ENCODE measurements at places on chromosomes 7 and 10.

GRCh38 chr7:131284702-131285419 lies 42.8 kb upstream of the MKLN1 start:
- no peak overlapping the region for H3K27ac ChIP-seq
- no peaks in the 10 kb centered on the region for H3K36me3 ChIP-seq
- no peak overlapping the region for H3K4me3 ChIP-seq
- no peaks in the 10 kb centered on the region for H3K27me3 ChIP-seq
- H3K4me1 ChIP-seq = no peaks in the 10 kb centered on the region

- H3K27me3 ChIP-seq = no peaks in the 10 kb centered on the region
- H3K36me3 ChIP-seq = no peaks in the 10 kb centered on the region
- DNase-seq = no peak
Observed at GRCh38 chr7:19094598-19095352, 22.7 kb downstream of the TWIST1 start.

DNA sequence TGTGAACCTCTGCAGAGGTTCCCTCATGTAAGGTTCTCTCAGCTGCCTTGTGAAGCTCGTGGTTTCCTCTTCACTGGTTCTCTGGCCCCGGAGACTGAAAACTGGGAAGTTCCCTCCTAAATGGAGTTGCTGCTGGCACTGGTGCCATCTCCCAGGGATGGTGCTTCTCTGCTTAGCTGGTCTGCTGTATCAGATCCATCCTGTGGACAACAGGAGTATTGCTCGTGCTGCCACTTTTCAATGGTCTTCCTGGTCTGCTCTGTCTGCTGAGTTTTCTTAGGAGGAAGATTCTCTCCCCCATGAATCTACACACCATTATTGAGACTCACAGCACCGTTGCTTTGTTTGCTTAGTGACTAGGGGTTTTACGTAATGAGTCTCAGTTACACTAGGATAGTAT lies 247.8 kb downstream of the OTUD1 start:
- H3K27ac ChIP-seq = no peak overlapping the region
- no peak overlapping the region for H3K4me3 ChIP-seq
- H3K36me3 ChIP-seq = no peaks in the 10 kb centered on the region
- peaks cover 2% of the 10 kb centered on the region for H3K27me3 ChIP-seq
- H3K4me1 ChIP-seq = no peaks in the 10 kb centered on the region
- DNase-seq = no peak

- no peak overlapping the region for H3K4me3 ChIP-seq
- H3K36me3 ChIP-seq = no peaks in the 10 kb centered on the region
Observed at GRCh38 chr10:103333934-103334520, 16.9 kb downstream of the PCGF6 start.

- H3K4me3 ChIP-seq = no peak overlapping the region
- peak overlapping the region; percentile 75 for H3K27ac ChIP-seq
- no peak for DNase-seq
Observed at GRCh38 chr10:69715899-69716606, 85.7 kb upstream of the COL13A1 start.

DNA sequence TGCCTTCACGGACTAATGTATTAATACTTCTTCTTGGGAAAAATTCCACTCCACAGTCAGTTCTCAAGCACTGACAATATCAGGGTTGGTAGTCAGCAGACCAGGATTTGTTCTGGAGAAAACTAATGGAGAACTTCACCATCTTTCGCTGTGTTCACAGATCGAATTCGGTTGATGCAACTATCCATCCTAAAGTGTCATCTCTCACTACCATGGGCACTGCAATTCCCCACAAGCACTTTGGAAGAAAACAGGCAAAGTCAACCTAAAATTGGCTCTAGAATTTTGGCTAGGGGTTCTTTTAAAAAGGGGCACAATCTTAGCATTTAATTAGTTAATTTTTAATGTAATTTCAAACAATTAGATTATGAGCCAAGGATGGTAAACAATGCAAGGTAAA lies 164.4 kb downstream of the HGF start:
- no peak overlapping the region for H3K27ac ChIP-seq
- DNase-seq = no peak
- H3K4me1 ChIP-seq = no peaks in the 10 kb centered on the region
- no peaks in the 10 kb centered on the region for H3K36me3 ChIP-seq

DNA sequence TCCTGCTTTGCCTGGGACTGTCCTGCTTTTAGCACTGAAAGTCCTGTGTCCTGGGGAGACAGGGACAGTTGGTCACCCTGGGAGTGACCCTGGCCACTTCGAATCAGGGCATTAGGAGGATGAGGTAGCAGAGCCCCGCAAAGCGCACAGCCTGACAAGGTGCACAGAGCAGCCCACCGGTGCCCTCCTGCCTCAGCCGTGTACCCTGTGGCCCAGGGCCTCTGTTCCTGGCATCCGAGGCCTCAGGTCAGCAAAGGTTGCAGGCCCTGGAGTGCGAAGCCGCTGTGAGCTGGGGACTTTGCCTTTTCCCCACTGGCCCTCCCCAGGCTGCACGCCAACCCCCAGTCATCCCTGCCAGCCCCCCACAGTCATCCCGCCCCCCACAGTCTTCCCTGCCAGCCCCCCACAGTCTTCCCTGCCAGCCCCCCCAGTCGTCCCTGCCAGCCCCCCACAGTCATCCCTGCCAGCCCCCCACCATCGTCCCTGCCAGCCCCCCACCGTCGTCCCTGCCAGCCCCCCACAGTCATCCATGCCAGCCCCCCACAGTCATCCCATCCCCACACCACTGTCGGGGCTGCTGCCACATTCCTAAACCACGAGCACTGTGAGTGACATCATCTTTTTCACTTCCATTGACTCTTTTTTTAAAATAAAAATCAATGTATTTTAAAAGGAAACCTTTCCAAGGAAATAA lies 91.8 kb downstream of the RGS10 start:
- no peak for DNase-seq
- H3K36me3 ChIP-seq = no peaks in the 10 kb centered on the region
- H3K27me3 ChIP-seq = no peaks in the 10 kb centered on the region
- H3K4me3 ChIP-seq = no peak overlapping the region
- H3K27ac ChIP-seq = no peak overlapping the region

DNA sequence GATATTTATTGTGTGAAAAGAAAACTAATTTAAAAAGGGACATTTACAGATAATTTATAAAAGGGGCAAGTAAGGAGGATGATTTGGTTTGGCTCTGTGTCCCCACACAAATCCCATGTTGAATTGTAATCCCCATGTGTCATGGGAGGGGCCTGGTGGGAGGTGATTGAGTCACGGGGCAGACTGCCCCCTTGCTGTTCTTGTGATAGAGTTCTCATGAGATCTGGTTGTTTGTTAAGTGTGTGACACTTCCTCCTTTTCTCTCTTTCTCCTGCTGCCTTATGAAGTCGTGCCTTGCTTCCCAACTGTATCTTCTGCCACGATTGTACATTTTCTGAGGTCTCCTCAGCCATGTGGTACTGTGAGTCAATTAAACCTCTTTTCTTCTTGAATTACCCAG lies 171.0 kb upstream of the SEMA3E start:
- H3K36me3 ChIP-seq = no peaks in the 10 kb centered on the region
- no peaks in the 10 kb centered on the region for H3K4me1 ChIP-seq
- H3K27ac ChIP-seq = no peak overlapping the region
- H3K27me3 ChIP-seq = no peaks in the 10 kb centered on the region

DNA sequence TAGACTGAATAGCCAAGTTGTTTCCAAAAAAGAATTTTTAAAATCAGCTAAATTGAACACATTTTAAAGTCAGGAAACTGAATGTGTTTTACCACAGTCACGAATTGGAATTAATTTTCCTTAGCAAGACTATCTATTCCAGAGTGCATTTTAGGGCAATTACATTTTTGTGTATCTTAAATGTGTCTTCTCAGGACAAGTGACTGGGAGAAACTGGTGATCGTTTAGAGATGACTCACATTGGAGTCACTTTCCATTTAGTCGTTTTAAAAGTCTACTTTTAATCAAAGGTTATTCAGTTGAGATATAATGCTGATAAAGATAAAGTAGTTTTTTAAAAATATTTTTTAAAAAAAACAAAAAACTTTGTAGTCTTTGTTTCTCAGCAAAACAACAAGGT lies 191.7 kb upstream of the SLC26A5 start:
- H3K4me1 ChIP-seq = no peaks in the 10 kb centered on the region
- no peak overlapping the region for H3K4me3 ChIP-seq
- H3K27me3 ChIP-seq = peaks cover 8% of the 10 kb centered on the region
- no peak for DNase-seq

DNA sequence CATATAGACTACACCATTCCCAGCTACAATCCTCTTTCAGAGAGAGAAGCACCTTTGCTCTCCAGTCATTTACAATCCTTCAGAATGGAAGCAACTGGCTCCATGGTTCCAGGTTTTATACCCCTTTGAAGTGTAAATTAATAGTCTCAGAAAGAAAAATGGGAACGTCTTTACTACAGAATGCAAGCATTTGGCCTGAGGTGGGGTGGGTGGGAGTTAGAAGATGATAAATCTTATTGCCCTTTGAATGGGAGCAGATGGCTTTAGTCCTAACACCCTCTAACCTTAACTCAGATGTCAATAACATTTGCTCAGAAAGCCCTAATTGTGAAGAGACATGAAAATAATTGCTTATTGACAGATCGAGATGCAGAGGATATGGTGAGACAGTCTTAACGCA lies 84.2 kb upstream of the KCNMA1 start:
- no peaks in the 10 kb centered on the region for H3K36me3 ChIP-seq
- H3K4me3 ChIP-seq = no peak overlapping the region
- H3K27ac ChIP-seq = no peak overlapping the region
- H3K27me3 ChIP-seq = peaks cover 7% of the 10 kb centered on the region

- DNase-seq = no peak
- peaks cover 2% of the 10 kb centered on the region for H3K36me3 ChIP-seq
- peaks cover 14% of the 10 kb centered on the region for H3K4me1 ChIP-seq
- H3K27ac ChIP-seq = peak overlapping the region; percentile 55
Observed at GRCh38 chr7:21338728-21339164, 89.1 kb upstream of the SP4 start.

GRCh38 chr7:157850481-157851444 lies 514.0 kb downstream of the DNAJB6 start:
- H3K27ac ChIP-seq = peak overlapping the region; percentile 99
- H3K4me1 ChIP-seq = peaks cover 25% of the 10 kb centered on the region
- H3K27me3 ChIP-seq = no peaks in the 10 kb centered on the region
- H3K36me3 ChIP-seq = no peaks in the 10 kb centered on the region
- H3K4me3 ChIP-seq = peak overlapping the region; percentile 72

GRCh38 chr7:87628780-87629569 lies 777 bp downstream of the RUNDC3B start:
- no peaks in the 10 kb centered on the region for H3K36me3 ChIP-seq
- H3K4me1 ChIP-seq = peaks cover 12% of the 10 kb centered on the region

DNA sequence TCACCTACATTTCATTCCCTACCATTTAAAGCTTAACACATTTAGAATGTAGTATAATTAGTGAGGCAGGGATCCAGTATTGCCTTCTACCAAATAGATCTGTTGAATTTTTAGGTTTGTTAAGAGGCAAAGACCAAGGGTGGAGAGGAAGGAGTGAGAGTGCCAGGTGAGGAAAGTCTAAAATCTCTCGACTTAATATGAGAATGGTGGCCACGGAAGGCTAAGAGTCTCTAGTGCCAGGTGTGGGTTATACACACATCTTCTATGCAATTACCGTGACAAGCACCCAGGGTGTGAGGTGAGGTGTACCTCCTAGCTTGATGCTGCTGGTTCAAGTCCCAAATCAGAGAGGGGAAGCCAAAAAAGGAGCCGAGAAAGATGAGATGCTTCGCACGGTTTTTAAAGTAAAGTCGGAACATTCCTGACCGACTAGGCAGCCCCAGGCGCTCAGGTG lies 439 bp downstream of the IQUB start:
- peak overlapping the region; percentile 92 for H3K4me3 ChIP-seq
- peaks cover 8% of the 10 kb centered on the region for H3K27me3 ChIP-seq
- no peaks in the 10 kb centered on the region for H3K36me3 ChIP-seq
- peaks cover 10% of the 10 kb centered on the region for H3K4me1 ChIP-seq
- DNase-seq = no peak

DNA sequence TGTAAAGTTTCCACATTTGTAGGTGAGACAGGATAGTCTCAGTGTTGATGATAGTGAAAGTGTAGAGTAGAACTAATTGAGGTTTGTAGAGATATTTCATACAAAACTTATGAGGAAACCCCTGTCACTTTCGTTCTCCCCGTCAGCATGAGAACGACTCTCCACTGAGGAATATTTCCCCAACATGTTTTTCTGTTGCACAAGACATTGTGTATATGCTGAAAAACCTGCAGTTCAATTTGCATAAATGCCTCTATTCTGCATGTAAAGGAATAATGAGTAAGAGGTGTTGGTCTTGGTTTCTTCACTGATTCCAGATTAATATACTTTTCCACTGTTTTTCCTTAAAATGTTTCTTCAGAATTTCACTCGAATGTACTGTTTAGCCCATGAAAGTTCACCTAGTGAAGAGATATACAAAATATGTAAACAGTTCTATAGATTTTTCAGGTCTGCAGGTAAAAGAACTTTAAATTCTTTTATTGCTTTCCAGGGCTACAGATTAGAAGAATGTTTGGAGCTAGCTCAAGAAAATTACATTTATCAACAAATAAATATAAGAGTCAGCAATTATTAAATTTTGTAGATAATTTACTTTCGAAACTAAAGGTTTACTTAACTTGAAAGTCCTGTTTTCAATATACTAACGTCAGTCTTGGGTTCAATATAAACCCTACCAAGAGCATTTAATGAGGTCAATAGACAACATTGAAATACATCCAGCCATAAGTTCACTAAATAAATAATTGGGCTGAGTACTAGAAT lies 37.2 kb downstream of the HEPACAM2 start:
- no peak for DNase-seq
- H3K36me3 ChIP-seq = no peaks in the 10 kb centered on the region
- H3K27me3 ChIP-seq = peaks cover 33% of the 10 kb centered on the region
- H3K4me1 ChIP-seq = no peaks in the 10 kb centered on the region
- H3K27ac ChIP-seq = no peak overlapping the region

DNA sequence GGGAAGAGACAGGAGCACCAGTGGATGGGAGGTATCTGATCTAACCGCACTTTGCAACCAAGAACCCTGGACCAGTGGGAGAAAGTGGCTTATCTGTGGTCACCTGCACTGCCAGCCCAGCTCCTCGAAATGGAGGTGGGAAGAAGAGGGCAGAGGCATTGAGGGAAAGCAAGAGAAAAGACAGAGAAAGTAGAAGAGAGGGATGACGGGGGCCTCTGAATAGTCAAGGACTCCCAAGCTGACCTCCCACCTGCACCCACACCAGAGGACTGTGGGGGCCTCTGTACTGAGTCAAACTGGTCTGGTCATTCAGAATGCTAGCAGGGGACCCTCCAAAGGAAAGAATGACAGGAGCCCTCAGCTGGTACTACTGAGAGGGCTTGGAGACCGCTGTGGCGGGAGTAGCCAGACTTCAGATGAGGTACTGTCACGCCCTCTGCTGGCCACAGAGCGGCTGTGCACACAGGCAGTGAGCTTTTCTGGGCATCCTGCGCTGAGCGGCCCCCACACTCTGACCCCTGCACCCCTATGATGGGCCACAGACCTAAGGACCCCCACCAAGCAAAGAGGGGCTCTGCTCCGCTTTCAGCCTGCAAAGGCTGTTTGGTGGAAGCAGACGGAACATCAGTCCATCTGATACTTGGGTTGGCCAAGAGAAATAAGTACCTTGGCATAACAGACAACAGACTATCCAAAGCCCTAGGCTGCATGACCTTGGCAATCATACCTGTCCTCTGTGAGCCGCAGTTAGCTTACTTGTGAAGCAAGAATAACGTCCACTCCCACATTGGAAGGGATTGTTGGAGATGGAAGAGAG lies 112.9 kb downstream of the COL13A1 start:
- H3K36me3 ChIP-seq = no peaks in the 10 kb centered on the region
- H3K4me1 ChIP-seq = no peaks in the 10 kb centered on the region
- no peak overlapping the region for H3K4me3 ChIP-seq
- peak; percentile 6 for DNase-seq
- no peak overlapping the region for H3K27ac ChIP-seq
- H3K27me3 ChIP-seq = peaks cover 4% of the 10 kb centered on the region

GRCh38 chr7:155791214-155791737 lies 21.0 kb downstream of the SHH start:
- H3K36me3 ChIP-seq = peaks cover 7% of the 10 kb centered on the region
- H3K4me3 ChIP-seq = no peak overlapping the region
- H3K27me3 ChIP-seq = peaks cover 16% of the 10 kb centered on the region
- peaks cover 7% of the 10 kb centered on the region for H3K4me1 ChIP-seq

GRCh38 chr7:233249-234035 lies 41.1 kb downstream of the FAM20C start:
- H3K27ac ChIP-seq = no peak overlapping the region
- no peaks in the 10 kb centered on the region for H3K36me3 ChIP-seq
- no peak overlapping the region for H3K4me3 ChIP-seq

Data from naive thymus-derived CD8-positive, alpha-beta T cell (primary cell).